ENCODE measurements at places on chromosomes 3 and 15.

DNA sequence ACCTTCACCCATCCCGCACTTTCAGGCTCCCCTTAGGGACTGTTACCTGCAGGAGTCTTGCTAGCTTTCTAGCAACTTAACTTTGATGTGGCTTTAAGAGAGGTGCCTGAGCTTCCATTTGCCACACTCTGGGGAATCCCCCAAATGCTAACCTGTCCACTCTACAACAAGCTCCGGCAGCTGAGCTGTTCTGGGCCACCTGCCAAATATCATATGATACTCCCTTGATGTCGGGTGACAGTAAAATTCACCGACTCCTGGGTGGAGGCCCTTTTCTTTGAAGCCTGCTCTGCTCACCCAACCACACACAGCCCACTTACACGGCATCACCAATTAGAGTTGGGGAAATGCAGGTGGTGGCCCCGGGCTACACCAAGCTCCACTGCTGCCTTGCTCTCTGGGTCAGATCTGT, 38.0 kb upstream of the XCR1 start:
- peak; percentile 20 for DNase-seq

DNA sequence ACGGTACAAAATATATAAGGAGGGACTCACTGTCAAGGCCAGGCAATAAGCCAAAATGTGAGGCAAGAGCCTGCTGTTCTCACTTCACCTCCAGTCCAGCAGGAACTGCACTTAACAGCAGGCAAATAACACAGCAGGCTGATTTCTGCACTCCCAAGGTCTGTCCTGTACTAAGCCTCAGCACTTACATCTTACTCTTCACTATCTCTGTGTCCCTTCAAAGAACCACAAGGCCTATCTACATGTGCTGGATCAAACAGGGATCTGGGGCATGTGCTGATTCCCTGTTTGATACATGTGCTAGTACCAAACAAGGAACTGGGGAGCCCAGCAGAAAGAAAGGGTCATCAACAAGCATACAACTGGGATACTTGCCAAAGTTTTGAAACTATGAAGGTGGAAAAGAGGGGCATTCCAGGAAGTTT, 22.2 kb downstream of the UACA start:
- peak; percentile 69 for DNase-seq

DNA sequence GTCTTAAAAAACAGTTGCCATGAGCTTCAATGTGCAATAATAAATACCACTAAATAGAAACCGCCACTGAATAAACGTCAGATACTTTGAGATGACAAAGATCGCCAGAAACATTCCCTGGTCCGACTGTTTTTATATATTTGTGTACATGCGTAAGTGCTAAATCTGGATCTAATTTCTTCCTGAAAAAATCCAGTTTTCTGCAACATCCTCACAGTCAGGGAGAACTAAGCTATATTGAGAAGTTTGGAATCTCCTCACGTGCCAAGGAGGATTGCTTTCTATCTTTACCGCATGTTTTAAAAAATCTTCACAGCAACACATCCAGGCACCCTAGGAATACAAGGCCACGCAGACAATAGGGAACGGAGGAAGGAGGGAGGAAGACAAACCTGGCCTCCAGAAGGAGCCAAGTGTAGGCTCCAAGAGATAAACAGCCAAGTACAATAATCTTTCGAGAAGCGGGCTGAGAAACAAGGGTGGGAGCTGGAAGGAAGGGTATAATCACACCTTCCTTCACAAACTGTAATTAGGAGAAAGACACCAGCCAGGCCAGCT, 5.7 kb downstream of the VGLL4 start:
- no peak for DNase-seq

DNA sequence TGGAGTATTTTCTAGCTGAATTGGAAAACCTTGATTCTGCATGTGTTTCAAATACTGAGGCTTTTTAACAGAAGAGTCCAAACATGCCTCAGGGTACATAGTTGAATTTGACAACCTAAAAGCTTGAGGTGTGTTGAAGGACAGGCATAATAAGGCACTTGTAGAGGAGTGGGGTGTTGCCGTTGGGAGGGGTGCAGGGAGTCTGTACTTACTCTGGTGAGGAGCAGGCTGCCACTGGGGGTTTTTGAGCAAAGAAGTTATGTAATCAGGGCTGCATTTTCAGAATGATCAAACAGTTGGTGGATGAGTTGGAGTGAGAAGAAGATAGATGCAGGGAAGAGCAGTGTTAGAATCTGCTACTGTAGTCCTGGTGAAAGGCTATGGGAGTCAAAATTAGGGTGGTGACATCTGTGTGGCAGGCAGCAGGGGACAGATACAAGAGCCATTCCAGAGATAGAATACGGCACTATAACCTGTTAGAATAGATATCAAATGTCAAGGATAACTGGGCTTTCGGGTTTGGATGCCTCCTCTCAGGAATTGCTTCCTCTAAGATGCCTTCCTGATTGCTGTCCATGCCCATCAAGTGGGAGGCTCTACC, 161.6 kb downstream of the GHSR start:
- DNase-seq = no peak

Measured in OCI-M1 (cell line).